ENCODE measurements at places on chromosomes 1 and 21.

GRCh38 chr1:44483089-44483874, 78.2 kb downstream of the RNF220 start:
- DNase-seq: no peak

DNA sequence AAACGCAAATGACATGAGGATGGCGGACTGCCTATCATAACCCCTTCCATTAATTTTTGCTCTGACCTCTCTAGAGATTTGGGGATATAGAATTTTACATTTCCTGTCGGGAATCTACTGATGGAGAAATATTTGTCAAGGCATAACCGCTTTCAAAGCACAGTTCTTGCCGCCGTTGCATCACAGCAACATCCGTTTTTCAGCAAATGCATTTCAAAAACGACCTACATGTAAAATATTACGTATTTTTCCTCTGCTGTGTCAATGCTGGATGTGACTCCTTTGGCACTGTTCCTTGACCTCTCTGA, 4.9 kb downstream of the MIER1 start:
- DNase-seq: no peak

DNA sequence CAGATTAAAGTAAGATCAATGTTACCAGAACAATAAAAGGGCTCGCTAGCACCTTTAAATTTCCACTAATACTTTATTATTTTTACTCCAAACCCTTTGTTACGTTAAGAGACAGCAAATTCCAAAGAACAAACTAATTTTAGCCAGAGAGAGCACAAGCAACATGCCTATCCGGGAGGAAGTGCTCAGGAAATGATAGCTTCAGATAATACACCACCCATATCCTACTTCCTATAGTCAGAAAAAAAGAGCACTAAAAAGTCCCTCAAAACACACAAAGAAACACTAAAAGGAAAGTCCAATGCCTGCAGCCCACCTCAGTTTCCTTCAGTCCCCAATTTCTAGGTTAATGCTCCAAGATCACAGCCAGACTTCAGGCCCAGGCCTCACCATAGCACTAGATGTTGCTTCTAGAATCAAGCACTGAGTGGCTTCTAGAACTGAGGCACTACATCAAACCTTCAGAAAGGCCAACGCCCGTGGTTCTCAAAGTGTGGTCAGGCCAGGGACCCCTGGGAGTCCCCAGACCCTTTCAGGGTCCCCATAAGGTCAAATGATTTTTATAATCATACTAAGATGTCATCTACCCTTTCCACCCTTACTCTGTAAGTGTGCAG, 142.6 kb downstream of the PSMG1 start:
- no peak for DNase-seq

DNA sequence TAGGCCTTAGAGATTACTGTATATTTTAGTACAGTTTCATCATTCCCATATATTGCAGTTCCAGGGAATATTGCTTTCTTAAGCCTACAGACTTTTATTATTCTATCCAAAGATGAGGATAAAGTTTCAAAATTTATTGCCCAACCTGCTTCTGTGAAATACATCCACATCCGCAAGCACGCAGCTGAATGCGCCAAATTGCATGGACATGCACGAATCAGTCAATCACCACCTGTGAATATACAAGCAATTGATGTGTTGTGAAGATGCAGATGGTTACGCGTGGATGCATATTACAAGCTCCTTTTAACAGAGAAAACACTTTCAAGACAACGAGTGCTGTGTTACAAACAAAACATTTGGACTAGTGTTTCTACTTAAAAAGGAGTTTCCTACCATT, 577.8 kb upstream of the PLXNA2 start:
- no peak for DNase-seq

DNA sequence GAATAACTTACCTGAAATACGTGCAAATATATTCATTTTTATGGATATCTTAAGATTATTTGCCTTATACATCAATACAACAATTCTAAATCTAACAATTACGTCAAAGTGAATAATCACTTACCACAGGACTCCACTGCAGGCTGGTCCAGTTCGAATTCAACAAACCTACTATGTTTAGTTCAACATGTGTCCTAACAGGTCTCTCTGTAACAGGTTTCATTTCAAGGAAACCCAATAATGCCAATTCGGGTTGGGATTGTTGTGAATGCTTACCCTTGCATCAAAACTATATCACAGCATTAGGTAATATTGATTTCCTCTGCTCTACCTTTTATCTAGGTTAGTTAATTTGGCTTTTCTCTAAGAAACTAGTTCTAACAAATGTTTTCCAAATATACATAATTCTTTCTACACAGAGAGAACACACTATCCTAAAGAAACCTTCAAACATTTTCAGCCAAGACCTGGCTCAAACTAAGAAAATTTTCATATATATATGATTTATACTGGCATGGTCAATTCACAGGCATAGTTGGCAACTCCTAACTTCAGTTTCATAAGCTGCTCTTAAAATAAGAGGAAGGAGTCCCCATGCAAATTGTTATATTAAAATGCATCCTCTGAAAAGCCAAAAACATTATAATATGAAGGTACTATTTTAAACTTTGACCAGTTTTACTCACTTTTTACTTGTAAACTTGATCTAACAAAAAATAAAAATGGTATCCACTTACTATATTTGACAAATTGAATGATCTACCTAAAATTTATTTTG, 4.5 kb downstream of the IVNS1ABP start:
- DNase-seq: no peak

- DNase-seq: no peak
Observed at GRCh38 chr1:208233546-208233945, 10.6 kb downstream of the PLXNA2 start.

- DNase-seq: no peak
Observed at GRCh38 chr1:21724098-21724497, 54.9 kb upstream of the RAP1GAP start.

GRCh38 chr1:87318056-87318650, 10.5 kb upstream of the LMO4 start:
- no peak for DNase-seq

DNA sequence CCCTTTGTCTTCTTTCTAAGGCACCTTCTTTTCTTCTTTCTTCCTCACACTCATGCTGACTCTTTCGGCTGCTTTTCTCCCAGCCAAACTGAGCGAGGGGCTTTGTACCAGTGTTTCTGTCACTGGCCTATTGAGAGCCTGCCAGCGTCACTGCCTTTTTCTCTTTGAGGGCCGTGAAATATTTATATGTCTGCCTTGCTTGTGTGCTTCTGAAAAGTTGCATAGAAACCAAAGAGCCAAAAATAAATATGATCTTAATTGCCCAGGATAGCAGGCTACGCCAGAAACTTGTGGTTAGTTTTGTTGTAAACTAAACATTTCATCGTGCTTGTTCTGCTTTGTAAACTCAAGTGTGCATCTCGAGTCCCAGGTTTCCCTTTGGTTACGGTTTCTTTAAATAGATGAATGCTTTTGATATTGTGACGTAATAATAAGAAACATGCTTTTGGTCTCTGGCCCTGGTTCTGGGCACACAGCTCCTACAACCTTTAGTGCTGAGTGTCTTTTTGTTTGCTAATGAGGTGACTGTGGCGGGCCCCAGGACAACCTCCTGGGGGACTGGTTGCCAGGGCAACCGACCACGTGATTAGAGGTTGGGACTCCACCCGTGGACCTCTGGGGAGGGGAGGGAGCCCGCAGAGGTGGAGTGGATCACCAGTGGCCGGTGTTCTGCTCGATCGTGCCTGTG, 10.8 kb downstream of the SLC37A1 start:
- no peak for DNase-seq

DNA sequence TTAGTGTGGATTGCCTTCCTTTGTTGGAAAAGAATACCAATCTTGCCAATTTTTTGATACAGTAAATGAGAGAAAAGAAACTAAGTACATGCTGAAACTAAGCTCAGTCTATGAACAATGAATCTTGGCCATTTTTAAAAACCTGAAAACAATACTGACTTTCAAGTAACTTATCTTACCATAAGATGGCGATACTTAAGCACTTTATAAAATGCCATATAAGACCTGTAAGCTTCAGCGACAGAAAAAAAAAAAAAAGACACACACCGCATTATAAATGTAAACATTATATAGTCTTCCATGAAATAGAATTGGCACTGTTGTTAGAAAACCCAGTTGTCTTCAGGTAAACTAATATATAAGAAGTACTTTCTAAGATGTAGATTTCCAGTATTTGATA, 3.0 kb downstream of the OLFM3 start:
- no peak for DNase-seq

- no peak for DNase-seq
Observed at GRCh38 chr1:55447488-55447887, 232.3 kb upstream of the USP24 start.

GRCh38 chr1:42971841-42972291, 13.2 kb upstream of the SLC2A1 start:
- DNase-seq: no peak

DNA sequence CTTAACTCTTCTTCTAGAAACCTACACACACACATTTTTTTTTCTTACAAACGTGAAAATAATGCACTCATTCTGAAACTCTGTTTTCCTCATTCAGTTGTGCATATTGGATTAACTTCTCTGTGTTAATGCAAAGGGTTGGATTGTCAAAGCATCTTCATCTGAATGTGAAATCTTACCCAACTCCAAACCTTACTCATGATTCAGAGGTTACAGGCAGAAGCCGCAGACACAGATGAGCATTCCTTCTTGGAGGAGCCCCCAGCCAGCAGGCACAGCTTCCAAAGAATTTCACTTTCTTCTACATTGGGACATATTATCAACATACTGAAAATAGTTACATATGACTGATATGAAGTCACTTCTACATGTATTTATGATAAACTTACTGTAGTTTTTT, 15.7 kb downstream of the PATJ start:
- peak; percentile 27 for DNase-seq

All from stromal cell of bone marrow (primary cell).